ENCODE measurements at places on chromosomes 5 and 9. TPM values are rescaled to one million over a fixed set of nuclear protein-coding genes. Genes with fewer than 3 reads are reported as not detected.

The ECPAS gene
- total RNA-seq: 55.5 TPM

The FAM163B gene
- not detected for total RNA-seq

DNA sequence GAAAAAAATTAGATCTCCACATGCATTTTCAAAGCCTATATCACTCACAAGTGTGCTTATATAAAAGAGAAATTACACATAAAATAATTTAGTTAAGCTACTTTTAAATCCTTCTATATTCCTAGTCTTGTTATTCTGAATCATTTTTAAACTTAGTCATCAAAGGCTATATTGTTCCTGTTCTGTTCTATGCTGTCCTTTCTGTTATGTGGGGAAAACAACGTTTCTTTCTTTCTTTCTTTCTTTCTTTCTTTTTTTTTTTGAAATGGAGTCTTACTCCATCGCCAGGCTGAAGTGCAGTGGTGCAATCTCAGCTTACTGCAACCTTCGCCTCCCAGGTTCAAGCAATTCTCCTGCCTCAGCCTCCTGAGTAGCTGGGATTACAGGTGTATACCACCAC lies 389.2 kb upstream of the FTMT start:
- DNase-seq: no peak

The PCDHGA7 gene
- not detected for total RNA-seq

GRCh38 chr9:18393340-18394130 lies 80.4 kb upstream of the ADAMTSL1 start:
- no peak for DNase-seq

DNA sequence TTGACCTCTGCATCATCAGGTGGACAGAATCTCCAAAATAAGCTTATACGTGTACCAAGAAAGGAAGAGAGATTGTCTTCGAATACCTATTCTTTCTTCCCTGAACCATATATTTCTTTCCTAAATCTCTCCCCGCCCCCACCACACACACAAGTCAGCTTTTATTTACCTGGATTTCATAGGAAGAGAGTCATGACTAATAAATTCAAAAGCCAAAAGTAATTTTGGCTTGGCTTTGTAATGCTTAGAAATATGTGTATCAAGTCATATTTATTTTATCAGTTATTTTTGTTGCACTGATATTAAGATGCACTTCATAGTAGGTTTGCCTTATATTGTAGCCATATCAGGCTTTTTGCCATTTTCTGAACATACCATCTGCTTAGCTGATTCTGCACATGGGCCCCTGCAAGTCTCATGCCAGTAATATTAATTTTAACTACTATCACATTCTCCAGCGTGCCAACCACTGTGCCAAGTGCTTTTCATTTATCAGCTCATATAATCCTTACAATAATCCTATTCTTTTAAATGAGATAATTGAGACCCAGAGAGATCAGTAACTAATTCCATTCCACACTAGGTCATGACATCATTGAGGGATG lies 1405.3 kb upstream of the NUDT12 start:
- no peak for DNase-seq

Measured in activated CD4-positive, alpha-beta T cell treated with anti-CD3 and anti-CD28 coated beads, Interleukin-2, amount 10 ng/mL, durations not matched to agents 7 days and 5 days (primary cell).